Brain microvascular endothelial cell (primary cell): ENCODE measurements at places on chromosomes 1 and 21.
A peak's percentile ranks its signal among the peaks of the same experiment; 100 is the strongest.

- no peak for DNase-seq
Observed at GRCh38 chr1:5551274-5551975, 440.8 kb downstream of the NPHP4 start.

DNA sequence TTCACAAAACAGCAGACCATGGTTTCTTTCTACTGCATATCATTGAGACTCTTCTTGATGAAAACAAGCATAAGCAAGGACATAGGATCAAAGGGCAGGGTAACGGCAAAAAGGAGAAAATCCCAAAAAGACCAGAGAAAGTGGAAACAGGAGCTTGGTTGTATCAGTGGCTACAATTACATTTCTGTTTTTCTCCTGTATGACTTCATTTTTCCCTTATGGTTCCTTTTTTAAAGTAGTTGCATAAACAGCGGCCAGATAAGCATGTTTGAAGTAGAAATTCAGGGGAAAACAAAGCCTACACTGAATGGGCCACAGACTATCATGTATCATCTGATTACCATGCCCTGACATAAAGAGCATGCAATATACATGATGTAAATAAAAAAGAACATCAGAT lies 4.6 kb downstream of the EGLN1 start:
- DNase-seq, result no peak

- peak; percentile 40 for DNase-seq
Observed at GRCh38 chr1:203338335-203339036, 12.4 kb downstream of the FMOD start.

- DNase-seq, result no peak
Observed at GRCh38 chr1:109509176-109510134, at the start of gene AMIGO1. Gene AMIGO1 (minus strand): TSS chr1:109509727. CDS start chr1:109508912, 815 bp downstream.

- DNase-seq, result peak; percentile 41
Observed at GRCh38 chr1:109926662-109927300, 16.1 kb downstream of the CSF1 start.

DNA sequence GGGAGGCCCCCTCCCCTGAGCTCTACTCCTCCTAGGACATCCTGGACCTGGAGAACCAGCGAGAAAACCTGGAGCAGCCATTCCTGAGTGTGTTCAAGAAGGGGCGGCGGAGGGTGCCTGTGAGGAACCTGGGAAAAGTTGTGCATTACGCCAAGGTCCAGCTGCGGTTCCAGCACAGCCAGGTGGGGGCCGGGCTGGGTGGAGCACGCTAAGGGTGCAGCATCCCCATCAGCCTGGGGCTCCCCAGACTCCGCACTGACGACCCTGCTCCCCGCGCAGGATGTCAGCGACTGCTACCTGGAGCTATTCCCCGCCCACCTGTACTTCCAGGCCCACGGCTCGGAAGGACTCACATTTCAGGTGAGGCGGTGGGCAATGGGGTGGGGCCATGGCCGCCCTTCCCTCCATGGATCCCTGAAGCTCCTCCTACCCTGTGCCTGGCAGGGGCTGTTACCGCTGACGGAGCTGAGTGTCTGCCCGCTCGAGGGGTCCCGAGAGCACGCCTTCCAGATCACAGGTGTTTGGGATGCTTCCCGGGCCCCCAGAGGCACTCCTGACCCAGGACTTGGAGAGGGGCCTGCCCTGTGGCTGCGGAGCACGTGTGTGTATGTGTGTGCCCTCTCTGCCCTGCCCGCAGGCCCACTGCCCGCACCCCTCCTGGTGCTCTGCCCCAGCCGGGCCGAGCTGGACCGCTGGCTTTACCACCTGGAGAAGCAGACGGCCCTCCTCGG lies 4.1 kb downstream of the PLEKHN1 start:
- DNase-seq, result no peak

- DNase-seq, result no peak
Observed at GRCh38 chr21:20720623-20721022, 277.6 kb upstream of the NCAM2 start.

- DNase-seq, result no peak
Observed at GRCh38 chr1:193614275-193614674, 427.9 kb upstream of the B3GALT2 start.

DNA sequence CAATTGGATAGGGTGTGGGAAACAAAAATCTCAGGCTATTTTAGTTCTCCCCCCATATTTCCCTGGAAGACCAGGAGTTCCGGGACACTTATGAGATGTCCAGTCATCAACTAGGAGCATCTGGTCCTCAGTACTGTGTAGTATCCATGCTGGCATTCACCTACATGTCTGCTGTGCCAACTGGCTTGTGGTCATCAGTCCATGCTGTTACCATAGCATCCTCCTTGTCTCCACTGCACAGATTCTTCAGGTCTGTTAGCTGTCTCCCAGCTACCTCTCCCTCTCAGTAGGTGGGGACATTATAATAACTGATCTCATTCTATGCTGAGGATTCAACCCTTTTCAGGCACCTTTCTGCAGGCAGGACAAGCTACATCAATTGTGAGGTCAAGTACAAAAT lies 302.9 kb downstream of the BARHL2 start:
- DNase-seq, result no peak

DNA sequence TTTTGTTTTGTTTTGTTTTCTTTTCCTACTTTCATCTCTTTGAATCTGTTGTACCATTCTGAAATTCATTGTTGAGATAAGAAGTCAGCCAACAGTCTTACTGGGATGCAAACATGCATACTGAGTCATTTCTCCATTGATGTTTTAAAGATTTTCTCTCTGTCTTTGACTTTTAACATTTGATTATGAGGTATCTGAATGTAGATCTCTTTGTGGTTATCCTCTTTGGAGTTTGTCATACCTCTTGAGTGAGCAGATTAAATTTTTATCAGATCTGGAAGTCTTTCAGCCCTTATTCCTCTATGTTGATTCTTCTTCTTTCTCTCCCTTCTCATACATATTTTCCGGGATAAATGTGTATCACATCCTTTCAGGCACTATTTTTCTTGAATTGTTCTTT lies 406.9 kb upstream of the NCAM2 start:
- peak; percentile 1 for DNase-seq

GRCh38 chr21:41965045-41965444 lies 11.2 kb upstream of the C2CD2 start:
- no peak for DNase-seq

GRCh38 chr1:154493276-154493675 lies 8.7 kb upstream of the TDRD10 start:
- DNase-seq, result no peak

- no peak for DNase-seq
Observed at GRCh38 chr1:67571901-67572593, 113.0 kb upstream of the GADD45A start.

DNA sequence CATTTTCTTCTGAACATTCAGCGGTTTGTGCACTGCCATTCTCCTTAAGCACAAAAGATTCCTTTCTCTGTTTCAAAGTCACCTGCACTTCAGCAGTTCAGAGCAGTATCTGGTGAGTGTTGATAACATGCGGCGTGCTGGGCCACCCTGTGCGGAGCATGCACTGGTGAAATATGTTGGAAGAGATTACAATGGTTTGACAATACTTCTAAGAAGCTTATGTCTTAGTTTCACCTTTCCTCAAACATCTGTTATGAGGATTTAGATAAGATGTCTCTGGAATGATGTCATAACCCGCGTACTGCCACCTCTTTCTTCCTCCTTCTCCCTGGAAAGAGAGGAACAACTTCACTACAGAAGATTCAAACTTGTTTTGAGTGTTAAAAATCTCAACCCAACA lies 650.3 kb downstream of the AJAP1 start:
- no peak for DNase-seq

DNA sequence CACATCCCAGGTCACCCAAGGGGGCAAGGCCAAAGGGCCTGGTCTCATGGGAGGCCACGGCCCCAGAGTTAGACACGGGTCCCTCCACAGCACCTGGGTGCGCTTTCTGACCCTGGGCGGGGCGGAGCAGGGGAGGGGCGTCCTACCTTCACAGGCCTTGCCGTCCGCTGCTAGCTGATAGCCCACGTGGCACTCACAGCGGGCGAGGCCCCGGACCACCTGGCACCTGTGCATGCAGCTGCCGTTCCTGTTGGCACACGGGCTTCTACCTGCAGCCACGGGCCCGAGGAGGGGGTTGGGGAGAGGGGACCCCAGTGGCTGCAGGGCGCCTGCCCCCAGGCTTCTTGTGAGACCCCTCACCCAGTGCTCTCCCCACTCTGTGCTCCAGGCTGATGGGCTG lies 59.9 kb downstream of the ARHGEF16 start:
- DNase-seq, result no peak

DNA sequence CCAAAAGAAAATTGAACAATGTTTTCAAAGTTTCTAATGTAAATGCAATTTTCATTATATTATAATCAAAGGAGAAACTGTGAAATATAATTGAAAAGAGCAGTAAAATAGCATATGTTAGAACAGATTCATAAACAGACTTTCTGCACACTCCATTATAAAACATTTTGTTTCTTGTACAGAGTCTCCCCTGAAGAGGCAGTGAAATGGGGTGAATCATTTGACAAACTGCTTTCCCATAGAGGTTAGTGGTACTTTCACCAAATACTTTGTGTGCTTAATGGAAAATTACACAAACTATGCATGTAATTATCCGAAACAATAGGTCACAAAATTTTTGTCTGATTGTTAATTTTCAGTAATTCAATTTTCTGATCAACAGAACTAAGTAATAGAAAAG lies 1.9 kb downstream of the RGS18 start:
- DNase-seq, result no peak

- DNase-seq, result no peak
Observed at GRCh38 chr1:84480650-84481049, 1.6 kb downstream of the RPF1 start.

DNA sequence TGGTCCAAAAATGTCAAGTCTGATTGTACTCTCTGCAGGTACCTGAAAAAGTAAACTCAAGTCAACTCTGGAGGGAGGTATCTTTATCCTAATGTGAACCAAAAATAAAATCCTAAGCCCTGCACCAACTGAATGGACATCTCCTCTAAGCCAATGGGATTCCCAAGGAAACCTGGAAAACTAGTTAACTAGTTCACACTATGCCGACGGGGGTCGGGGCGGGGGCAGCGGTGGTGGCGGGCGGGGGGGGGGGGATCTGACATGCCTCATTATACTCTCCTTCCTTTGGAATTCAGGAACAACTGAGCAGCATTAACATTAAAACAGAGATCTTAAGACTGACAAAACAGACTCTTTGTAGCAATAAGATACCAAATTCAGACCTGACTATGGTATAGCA lies 452.6 kb upstream of the CAMK1G start:
- DNase-seq, result no peak

DNA sequence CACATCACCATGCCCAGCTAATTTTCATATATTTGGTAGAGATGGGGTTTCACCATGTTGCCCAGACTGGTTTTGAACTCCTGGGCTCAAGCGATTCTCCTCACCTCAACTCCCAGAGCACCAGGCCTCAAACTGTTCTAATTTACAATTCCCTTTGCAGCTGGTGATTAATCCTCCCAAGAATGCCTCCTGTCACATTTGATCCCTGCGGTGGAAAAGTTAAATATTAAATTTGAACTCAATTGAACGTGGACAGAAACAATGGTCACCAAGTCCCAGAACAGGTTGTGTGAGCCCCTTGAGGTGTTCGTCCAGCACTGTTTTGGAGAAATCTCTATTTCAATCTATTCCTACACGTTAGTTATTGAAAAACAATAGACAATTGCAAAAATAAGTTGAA lies 2.0 kb upstream of the ANKRD35 start:
- no peak for DNase-seq

DNA sequence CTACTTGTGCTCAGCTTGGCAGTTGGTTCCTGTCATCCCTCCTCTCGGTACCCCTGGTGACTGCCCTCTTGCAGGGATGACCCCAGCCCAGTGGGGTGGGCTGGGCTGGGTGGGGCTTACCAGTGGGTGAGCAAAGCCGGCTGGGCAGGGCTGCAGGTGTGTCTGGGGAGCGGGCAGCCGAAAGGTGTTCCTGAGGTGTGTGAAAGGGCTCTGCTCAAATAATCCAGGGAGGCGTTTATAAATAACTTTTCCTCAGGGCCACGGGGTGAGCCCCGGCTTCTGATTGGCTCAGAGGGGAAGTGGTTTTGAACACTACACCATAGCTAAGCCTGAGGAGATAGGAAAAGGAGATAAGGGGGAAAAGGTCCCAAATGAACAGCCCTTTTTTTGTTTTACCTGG lies at the start of gene SLC26A9:
TSS of gene SLC26A9 (minus strand) at position 212 of the 400 bp plus-strand sequence. CDS start 7,636 bp downstream, outside the sequence.
- no peak for DNase-seq

- no peak for DNase-seq
Observed at GRCh38 chr1:216580538-216581057, 142.6 kb downstream of the ESRRG start.

- DNase-seq, result no peak
Observed at GRCh38 chr1:67148516-67149178, 13.9 kb upstream of the C1orf141 start.

GRCh38 chr1:109096120-109096519 lies 5.6 kb downstream of the TMEM167B start:
- DNase-seq, result no peak

- no peak for DNase-seq
Observed at GRCh38 chr21:45872471-45872870, 109.1 kb upstream of the COL6A1 start.

- DNase-seq, result peak; percentile 85
Observed at GRCh38 chr1:206612129-206612876, at the start of gene EIF2D. Gene EIF2D (minus strand): TSS chr1:206612465. CDS start chr1:206612342, 123 bp downstream.

DNA sequence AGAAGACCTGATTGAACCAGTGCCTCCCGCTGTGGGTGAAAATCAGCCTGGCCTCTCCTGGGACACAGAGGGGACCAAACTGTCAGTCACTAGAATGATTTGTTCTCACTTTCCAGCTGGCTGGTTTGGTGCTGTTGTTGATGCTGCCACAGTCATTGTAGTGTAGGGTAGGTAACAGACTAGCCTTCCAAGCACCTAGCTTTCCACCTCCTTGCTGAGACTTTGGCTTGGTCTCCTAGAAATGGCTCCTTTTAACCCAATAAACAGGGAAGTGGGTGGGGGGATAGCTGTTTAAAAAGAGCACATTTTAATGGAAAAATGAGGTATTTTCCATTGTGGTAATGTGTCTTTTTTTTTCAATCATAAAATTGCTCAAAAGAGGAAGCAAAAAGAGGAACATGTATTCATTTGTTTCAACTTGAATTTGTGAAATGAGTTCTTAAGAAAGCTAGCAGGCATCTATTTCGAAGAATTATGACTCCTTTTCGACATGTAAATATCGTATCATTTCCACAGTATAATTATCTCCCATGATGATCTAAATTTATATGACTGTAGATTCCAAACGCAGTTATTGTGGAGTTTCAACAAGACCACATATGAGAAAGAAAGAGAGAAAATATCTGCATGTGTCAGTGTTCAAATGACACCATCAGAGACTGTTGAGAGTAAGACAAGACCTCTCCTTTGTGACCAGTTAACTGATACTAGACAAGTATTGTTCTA lies 190.1 kb downstream of the HLX start:
- DNase-seq, result no peak

- peak; percentile 61 for DNase-seq
Observed at GRCh38 chr1:6358757-6359201, 34.8 kb downstream of the ACOT7 start.

DNA sequence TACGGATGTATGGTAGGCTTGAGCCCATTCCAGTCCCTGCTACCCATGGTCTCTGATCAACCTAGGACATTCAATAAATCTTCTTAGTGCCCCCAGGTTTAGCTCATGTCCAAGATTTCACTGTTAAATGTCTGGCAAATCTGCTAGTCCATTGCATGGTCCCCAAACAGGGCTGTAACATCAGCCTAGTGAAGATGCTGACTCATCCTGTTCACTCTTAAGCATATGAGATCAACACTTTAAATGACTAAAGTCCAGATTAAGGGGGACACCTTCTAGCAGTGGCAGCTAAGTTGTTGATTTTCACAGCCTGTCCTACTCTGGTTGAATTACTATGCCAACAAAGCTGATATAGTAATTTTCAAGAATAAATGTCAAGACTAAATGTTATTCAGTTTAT lies 46.5 kb upstream of the NUF2 start:
- no peak for DNase-seq

- no peak for DNase-seq
Observed at GRCh38 chr21:15108801-15109200, 44.0 kb upstream of the NRIP1 start.

- no peak for DNase-seq
Observed at GRCh38 chr1:187262731-187263130, 434.0 kb downstream of the PLA2G4A start.
